ENCODE measurements at places on chromosomes 1 and 21.
A peak's percentile ranks its signal among the peaks of the same experiment; 100 is the strongest.

GRCh38 chr21:42393443-42393950 is 2.4 kb downstream of the TMPRSS3 start:
- no peak for DNase-seq

- no peak for DNase-seq
Observed at GRCh38 chr1:211724687-211725196, 49.3 kb upstream of the NEK2 start.

GRCh38 chr1:201713086-201713810 is 115.7 kb upstream of the IPO9 start:
- no peak for DNase-seq

DNA sequence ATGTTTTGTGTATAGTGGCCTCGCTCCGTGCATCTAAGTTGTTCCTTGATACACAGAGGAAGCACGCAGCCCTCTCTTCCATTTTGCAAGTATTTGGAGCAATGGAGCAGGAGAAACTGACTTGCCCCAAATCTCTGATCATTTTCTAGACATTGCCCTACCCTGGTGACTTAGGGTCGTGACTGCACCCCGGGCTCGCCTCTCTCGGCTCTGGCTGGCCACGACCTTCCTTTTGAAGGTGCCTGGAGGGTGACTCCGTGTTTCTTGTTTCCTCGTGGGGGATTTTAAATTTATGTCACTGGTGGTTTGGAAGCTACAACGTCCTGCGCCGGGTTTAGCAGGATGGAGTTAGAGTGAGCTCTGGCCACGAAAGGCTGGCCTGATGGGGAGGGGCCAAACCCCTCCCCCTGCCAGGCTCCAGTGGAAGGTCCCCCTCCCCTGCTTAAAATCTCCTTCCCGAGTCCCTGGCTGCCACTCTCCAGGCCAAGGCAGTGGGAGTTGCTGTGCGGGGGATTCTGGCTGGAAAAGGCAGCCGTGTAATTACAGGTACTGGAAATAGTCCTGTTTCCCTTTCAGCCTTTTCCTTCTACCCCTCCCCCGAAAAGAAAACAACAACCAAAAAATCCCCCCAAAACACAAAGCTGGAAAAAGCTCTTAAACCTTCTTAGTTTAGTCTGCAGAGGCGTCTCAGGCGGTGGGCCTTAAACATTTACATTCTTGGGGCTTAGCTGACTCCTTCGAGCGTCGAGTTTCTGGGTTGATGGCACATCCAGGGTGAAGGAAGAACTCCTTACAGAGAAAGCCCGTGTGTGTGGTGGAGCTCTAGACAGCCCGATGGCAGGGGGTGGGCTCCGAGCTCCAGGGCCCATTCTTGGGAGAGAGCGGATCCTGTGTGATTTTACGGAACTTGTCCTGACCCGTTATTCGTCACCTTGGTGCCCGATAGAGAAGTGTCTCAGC is 28.1 kb downstream of the SPSB1 start:
- DNase-seq = no peak

DNA sequence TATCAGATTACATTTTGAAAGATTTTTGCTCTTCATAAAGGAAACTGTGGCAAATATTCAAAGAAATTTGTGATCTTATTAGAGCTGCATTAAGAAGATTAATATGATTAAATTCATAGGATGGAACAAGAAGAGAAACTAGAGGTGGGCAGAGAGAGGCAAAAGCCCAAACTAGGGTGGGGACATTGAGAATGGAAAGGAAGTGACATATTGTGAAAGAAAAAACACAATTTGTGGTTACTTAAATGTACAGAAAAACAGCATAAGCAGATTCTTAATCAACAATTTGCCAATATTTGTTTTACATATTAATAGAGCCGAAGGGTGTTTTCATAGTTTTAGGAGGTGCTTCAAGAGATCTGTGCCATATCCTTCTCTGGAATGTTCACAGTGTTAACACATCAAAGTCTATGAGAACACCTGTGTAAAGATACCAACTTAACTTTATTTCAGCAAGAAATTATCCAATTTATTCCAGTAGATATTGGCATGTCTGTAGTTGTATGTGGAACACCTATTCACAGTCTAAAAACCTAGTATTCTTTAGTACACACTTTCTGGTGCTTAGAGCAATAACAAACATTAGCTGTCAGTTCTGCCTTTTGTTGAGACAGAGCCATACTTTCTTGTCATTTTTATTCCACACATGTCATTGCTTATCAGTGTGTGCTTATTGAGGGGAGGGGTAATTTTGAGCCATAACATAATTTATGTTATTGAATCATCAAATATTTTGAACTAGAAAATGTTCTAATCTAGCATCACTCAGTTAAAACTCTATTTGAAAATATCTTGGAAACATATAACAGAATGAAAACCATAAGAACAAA is 401.5 kb downstream of the PTPRC start:
- no peak for DNase-seq

DNA sequence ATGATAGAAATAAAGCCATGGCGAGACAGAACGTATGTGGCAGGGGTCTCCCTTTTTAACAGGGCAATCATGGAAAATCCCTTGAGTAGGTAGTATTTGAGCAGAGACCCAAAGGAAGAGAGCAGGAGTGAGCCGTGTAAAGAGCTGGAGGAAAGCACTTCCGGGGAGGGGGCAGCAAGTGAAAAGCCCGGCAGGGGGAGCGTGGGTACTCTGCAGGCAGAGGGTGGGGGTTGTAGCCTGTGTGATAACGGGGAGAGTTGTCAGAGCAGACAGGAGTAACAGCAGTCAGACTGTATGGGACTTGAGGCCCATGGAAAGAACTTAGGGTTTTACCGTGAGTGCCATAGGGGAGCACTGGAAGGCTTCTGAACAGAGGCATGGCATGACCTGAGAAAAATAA is 51.1 kb upstream of the LDLRAP1 start:
- no peak for DNase-seq

GRCh38 chr1:43705334-43705733 is 2.0 kb upstream of the ST3GAL3 start:
- DNase-seq = no peak

- DNase-seq = no peak
Observed at GRCh38 chr1:119565131-119565772, 58.2 kb downstream of the HSD3B1 start.

DNA sequence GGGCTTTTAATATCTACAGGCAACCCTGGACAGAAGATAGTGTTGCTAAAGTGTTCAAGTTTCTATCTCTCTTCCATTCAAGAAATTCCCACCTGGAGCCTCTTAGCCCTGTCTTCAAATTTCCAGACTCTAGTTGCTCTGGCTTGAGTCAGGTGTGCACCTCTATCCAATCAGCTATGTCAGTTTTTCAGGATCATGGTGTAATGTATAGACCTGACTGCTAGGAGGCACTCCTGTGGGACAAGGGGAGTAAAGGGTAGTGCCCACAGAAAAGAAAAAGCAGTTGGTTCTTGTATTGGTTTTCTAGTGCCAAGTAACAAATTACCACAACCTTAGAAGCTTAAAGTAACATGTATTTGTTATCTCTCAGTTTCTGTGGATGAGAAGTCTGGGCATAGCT is 6.2 kb upstream of the ZRANB2 start:
- DNase-seq = no peak

- no peak for DNase-seq
Observed at GRCh38 chr1:179550746-179551682, 24.7 kb downstream of the NPHS2 start.

DNA sequence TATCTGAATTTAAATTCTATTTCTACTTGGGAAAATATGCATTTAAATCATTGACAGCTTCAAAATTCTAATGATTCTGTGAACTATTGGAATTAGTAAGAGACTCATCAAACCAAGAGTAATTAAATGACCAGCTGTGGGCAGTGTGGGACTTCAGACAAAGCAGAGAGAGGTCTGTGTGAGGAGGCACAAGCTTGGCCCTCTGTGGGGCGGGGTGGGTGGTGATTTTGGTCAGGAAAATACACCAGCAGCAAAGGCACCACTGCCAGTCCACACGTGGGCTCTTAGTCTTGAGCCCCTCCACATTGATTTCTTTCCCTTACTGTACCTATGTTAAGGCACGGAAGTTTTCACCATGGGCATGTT is 39.2 kb upstream of the RAB4A start:
- DNase-seq = no peak

GRCh38 chr1:8742022-8742924 is 75.2 kb downstream of the RERE start:
- no peak for DNase-seq

- no peak for DNase-seq
Observed at GRCh38 chr1:151639466-151639865, 27.6 kb downstream of the SNX27 start.

- no peak for DNase-seq
Observed at GRCh38 chr1:66439031-66439740, 94.8 kb upstream of the SGIP1 start.

- no peak for DNase-seq
Observed at GRCh38 chr1:186783193-186783592, 45.6 kb upstream of the PLA2G4A start.

GRCh38 chr1:161164901-161165610 is 1.2 kb upstream of the PPOX start:
- DNase-seq = no peak

GRCh38 chr1:10833630-10834557 is 37.4 kb upstream of the CASZ1 start:
- DNase-seq = no peak

- no peak for DNase-seq
Observed at GRCh38 chr1:100458661-100459357, 79.1 kb upstream of the GPR88 start.

GRCh38 chr1:155801149-155801548 is 55.9 kb downstream of the GON4L start:
- no peak for DNase-seq

DNA sequence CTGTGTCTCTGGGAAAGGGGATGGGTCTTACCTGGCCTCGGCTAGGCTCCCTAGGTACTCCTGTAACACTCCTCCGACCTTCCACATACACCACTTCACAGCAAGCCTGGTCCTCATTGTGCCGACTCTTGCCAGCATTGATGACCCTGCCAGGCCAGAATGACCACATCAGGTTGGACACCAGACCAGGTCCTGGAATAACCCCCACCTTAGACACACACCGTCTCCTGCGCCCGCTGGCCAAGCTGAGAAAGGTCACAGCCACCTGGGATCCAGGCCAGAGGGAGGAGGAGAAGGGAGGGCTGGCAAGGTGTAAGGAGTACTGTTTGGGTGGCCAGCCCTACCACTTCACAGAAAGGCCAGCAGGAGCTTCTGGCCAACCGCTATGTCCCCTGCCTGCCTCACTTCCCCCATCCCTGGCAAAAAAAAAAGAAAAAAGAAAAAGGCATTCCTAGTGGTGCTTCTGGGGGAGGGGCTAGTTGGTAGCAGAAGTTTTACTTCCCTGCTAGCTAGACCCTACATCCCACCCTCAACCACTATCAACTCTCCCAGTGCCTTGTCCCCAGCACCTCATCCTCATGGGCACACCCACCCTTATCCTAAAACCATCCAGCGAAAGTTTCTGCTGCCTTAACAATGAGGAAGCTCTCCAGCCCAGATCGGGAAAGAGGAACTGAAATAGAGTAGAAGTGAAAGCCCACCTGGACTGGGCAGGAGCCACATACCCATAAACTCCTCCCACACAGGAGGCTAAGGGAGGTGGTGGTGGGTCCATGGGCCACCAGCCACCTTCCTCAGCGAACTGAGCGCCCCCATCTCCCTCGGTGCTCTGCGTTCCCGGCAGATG is 1.4 kb downstream of the PPM1J start:
- DNase-seq = peak; percentile 51

- DNase-seq = no peak
Observed at GRCh38 chr21:37737507-37737906, 178.8 kb downstream of the KCNJ6 start.

GRCh38 chr21:24265987-24266386 is 1341.3 kb downstream of the MRPL39 start:
- DNase-seq = no peak

GRCh38 chr21:34811368-34811767 is 142.6 kb downstream of the CLIC6 start:
- no peak for DNase-seq

DNA sequence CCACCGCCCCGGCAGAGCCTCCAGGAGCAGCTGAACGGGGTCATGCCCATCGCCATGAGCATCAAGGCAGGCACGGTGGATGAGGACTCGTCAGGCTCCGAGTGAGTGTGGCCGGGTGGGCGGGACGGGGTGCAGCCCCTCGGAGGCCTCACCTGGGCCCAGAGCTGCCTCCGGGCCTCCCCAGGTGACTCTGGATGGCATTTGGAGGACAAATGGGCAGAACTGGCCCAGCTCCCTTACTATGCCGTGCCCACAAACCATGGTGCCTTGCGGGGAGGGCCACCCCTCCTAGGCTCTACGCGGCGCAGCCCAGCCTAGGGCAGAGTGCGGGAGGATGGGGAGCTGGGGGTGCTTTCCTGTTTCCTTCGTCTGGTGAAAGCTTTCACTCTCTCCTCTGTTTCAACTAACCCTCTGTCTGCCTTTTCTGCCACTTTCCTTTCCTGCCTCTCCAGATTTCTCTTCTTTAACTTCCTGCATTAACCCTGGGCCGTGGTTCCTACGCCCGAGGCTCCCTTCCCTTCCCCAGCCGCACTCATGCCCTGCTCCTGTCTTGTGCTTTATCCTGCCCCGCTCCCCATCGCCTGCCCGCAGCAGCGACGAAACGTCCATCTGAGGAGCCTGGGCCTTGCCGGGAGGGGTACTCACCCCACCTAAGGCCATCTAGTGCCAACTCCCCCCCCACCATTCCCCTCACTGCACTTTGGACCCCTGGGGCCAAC is 9.2 kb downstream of the PSRC1 start:
- DNase-seq = no peak

GRCh38 chr1:41805771-41806471 is 112.8 kb downstream of the HIVEP3 start:
- DNase-seq = no peak

- DNase-seq = no peak
Observed at GRCh38 chr21:30718239-30718909, at the start of gene KRTAP21-3. KRTAP21-3 (minus strand) TSS chr21:30718777; CDS start chr21:30718759, 18 bp downstream.

DNA sequence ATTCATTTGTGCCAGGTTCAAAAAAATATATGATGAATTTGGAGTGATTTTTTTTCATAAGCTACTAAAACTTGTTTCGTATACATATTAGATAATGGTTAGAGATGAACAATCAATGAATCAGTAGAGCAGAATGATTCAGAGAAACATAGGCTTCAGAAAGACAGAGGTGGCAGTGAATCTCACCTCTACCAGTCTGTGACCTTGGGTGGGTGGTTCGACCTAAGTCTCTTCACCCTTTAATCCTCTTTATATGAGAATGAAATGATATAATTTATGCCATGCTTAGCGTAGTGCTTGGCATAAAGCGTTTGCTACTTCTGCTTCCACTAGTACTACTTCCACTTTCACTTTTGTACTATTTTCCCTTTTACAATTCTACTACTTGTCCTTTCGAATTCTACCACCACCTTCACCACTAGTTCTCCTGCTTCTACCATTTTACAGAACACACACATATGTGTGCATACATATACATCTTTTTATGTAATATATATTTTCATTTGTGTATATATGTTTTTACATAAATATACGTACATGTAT is 45.1 kb downstream of the FYB2 start:
- no peak for DNase-seq

DNA sequence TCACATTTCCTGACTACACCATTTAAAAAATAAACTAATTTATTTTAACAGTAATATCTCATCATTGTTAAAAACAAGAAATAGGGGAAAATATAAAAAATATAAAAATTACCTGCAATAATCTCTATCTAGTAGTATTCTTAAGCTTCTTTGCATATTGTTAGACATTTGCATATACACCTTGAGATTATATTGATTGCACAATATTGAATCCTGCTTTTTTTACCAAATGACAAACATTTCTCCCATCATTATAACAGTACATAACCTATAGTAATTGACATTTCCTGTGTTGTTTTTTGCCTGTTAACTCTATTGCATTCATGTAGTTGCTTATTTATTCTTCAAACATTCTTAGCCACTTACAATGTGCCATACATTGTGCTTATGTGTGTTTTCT is 11.7 kb upstream of the CR1L start:
- DNase-seq = no peak
